ENCODE measurements at places on chromosomes 4 and X.

DNA sequence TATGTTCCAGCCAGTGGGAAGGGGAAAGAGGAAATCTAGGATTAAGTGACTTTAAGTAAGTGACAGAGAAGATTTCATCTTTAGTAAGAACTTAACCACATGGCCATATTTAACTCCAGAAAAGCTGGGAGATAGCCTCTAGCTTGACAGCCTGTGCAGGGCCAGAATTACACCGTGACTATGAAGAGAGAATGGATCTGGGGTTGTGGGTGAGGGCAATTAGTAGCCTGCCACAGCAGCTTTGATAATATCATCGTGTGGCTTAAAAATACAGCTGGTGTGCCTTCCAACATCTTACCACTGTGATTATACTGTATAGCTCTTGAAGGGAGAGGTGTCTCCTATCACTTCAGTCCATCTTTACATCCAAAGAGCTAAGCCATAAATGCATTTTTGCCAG is 57.6 kb upstream of the TBC1D9 start:
- no peak for DNase-seq

- no peak for DNase-seq
These were observed 18.6 kb upstream of the TEX13B start for GRCh38 chrX:108000751-108001150.

- no peak for DNase-seq
These were observed 21.8 kb upstream of the P2RY10 start for GRCh38 chrX:78923198-78924015.

DNA sequence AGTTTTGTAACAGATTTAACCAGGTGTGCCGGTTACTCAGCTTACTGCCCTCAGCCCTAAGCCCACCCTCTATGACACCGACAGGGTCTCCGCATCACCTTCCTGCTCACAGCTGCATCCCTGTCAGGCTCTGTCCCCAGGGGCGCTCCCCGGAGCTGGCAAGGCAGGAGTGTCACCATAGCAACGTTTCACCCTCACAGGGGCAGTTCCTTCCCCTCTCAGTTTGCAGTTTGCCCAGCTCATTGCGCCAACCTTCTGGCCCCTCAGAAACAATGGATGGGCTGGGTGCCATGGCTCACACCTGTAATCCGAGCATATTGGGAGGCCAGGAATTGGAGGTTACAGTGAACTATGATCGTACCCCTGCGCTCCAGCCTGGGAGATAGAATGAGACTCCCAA is 42.6 kb downstream of the RGS12 start:
- no peak for DNase-seq

DNA sequence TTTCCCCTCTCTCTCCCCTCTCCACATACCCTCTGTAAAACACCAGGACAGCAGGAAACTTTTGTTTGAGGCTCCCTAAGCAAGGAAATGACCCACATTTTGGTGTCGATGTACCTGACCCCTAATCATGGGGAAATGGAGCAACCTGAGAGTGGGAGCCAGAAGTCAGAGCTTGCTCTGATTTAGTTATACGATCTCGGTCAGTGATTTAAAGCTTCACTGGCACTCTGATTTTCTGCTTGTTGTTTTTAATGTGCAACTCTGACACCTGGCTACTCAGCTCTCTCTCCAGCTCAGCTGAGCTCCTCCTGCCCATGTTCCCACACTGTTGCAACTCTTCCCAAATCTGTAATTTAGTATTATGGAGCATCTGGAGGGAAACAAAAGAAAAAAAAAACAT is 408.6 kb downstream of the ADAM29 start:
- DNase-seq, result no peak

DNA sequence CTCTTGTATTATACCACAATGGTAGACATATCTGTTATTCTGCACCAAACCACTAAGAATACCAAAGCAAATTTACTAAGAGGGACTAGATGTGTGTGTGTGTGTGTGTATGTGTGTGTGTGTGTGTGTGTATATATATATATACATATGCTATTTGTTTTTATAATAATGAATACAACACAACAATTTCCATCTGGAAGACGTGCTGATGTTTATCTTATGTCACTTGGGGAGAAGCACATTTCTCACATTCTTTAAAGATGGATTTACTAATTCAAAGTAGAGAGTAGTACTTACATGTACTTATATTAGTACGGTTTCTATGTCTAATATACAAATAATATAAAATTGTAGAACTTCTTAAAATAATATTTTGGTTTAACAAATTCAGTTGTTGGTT is 52.0 kb downstream of the EDNRA start:
- no peak for DNase-seq

- DNase-seq, result no peak
These were observed 593.2 kb downstream of the ZNF674 start for GRCh38 chrX:45952030-45952429.

DNA sequence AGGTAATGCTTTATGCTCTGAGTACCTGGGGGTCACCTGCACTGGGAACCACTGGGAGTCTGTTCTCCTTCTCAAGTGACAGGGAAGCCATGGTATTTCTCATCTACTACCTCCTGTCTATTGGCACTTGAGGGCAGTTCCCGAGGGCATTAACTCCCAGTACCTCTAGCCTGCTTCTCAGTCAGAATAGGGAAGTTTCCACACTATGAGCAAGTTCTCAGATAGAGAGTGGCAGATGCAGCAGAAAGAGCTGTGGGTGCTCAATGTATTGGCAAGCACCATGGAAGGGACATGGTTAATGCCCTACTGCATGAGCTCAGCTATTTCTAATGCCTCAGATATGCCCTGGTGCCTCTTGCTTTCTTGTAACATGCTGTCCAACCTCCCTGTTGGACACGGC is 74.1 kb downstream of the ANOS1 start:
- no peak for DNase-seq

DNA sequence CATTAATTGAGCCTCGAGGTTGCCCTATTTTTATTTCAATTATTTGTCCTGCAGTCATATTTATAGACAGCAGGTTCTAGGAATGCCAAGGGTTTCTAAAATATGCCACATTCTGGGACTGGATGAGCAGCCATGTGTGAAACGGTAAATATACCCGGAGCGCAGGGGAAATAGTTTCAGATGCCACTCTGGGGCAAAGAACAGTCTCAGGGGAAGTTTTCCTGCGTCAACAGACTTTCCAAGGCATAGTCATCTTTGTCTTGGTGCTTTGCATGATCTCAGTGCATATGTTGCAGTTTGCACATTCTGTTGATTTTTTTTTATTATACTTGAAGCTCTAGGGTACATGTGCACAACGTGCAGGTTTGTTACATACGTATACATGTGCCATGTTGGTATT is 71.0 kb downstream of the GPAT3 start:
- no peak for DNase-seq

- no peak for DNase-seq
These were observed 67.0 kb upstream of the HMX1 start for GRCh38 chr4:8938623-8939022.

DNA sequence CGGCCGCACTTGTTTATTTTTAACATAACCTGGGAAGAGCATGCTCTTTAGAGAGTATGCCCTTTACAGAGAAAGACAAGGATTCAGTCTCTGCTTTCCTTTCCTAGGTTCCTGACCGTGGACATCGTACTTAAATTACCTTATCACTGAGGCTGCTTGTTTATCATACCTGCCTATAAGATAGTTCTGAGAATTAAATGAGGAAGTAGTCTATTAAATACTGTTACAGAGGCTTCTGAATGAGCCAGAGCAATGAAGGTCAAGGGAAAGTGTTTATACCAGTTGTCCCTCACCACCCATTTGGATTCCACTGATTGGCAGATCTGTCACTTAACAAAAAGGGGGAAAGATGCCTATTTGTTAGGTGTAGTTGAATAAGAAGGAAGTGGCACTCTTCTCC is 10.0 kb downstream of the TXLNG start:
- no peak for DNase-seq

GRCh38 chr4:51840781-51841180 is 2.2 kb upstream of the DCUN1D4 start:
- DNase-seq, result no peak

- no peak for DNase-seq
These were observed 117.1 kb upstream of the TENM3 start for GRCh38 chr4:182126096-182126495.

GRCh38 chr4:13364172-13364571 is 120.0 kb downstream of the RAB28 start:
- no peak for DNase-seq

GRCh38 chrX:108178143-108178498 is 86.5 kb downstream of the ATG4A start:
- DNase-seq, result no peak

GRCh38 chr4:37542706-37543105 is 143.5 kb downstream of the RELL1 start:
- peak; percentile 3 for DNase-seq

DNA sequence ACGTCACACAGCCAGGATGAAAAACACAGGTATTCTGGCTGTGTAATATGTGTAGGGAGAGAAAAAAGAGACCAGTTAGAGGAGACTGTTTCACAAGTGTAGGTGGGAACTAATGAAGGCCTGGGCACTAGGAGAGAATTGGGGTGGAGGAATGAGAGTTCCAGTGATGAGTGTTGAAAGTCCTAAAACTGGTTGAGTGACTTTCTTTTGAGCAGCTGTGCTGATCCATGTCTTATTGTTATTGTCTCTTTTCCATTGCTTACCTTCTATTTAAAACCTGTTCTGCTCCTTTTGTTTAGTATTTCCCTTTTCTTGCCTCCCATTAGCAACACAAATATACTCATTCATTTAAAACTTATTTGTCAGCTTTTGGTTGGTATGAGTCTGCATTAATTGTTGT is 88.7 kb downstream of the PDLIM5 start:
- no peak for DNase-seq

GRCh38 chr4:111693758-111694157 is 451.5 kb upstream of the FAM241A start:
- DNase-seq, result no peak

GRCh38 chrX:18294893-18295292 is 59.6 kb downstream of the SCML2 start:
- DNase-seq, result no peak

DNA sequence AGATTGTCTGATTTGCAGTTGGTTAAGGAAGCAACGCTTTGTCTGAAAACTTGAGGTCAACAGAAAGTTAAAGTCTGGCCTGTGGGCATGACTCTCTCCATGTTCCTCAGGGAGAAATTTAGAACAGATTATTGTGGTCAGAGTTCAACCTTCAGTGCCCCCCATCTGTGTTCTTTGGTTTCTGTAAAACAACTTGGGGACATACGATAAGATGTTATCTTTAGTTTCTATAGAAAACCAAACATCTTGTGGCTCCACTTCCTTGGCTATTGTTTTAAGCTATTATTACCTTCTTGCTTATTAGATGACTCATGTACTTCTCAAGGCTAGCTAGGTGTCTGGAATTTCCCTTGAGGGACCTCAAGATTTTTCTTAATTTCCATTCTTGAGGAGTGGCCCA is 507.7 kb downstream of the PDHA2 start:
- no peak for DNase-seq

DNA sequence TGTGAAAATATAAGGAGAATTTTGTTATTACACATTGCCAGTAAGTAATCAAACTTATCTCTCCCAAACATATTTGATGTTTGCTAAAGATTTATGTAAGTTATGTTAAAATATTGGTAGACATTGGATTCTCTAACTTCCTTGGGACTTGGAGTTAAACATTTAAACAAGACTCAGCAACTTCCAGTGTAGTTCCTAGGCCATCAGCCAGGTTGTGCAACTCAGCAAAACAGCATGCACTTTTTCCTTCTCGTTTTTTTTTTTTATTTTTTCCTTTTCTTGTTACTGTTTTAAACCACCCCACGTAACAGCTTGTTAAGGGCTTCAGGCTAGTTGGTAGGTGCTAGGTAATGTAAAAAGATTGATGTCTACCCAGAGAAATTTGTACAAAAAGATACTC is 510.4 kb downstream of the ANKRD50 start:
- no peak for DNase-seq

DNA sequence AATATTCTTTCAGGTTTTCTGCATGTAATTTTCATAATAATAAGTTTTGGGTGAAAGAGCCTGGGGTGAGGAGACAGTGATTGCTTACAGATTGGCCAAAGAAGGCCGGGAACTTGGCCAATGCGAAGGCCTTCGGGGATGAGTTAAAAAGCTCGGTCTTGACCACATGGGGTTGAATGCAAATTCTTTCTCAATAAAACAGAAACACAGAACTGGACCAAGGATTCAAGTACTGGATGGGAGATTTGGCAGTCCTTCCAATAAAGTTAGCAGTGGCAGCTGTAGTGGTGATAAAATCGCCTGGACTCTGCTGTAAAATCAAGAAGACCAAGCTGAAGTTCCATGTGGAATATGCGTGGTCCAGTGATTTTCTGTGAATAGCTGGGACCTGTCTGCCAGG is 282.2 kb upstream of the KLF3 start:
- no peak for DNase-seq

DNA sequence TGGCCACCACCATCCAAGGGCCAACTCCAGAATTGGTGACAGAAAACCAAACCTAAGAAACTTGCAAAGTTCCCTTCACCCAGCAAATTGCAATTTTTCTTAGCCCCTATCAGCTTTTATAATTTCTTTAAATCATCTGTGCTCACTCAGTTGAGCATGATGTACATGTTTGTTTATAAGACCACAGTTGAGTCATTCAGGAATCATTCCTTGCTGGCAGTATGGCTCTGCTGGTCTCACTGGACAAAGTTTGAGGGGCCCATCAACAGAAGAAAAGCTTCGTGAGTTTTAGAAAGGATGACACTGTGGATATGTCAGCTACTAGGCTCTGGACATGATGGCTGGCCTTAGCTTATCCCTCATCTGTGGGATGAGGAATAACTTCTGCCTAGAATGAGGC is 4.0 kb downstream of the TRPC5 start:
- no peak for DNase-seq

DNA sequence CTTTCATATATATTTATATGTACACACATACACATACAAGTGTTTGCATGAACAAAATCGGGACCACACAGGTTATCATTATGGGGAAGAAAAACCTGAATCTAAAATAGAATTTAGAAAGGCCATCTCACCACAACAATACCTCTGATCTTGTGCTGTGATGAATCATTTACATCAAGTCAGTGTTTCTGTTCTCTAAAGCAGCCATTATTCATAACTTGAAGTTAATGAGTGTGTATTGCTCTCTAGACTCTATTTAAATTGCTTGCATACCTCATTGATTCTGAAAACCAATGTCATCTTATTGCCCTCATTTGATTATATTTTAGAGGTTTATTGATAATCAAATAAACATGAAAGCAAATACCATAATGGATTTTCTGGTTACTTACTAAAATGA is 71.6 kb downstream of the FAM114A1 start:
- no peak for DNase-seq

DNA sequence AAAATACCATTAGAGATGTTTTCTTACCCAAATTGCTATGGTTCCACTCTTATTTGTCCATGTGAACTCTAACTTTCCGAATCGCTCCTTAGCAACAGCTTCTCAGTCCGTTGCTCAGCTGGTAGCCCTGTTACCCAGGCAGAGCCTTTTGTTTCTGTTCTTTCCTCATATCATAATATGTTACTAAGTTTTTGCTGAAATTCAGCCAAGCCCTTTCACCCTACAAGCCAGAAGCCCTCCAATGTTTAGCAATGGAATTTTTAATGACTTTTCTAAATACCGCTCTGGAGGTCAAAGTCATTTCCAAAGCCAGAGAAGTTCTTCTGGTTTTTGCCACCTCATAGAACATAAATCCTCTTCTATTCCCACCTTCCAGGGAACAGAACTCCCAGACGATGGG is 1029.5 kb downstream of the C4orf33 start:
- no peak for DNase-seq
